ENCODE measurements at places on chromosomes 7 and 10. TPM values are rescaled to one million over a fixed set of nuclear protein-coding genes. Genes with fewer than 3 reads are reported as not detected.

Gene GBX1
- total RNA-seq = not detected

Gene CD36
- 41.0 TPM for total RNA-seq

Gene TMEM140
- total RNA-seq = 29.7 TPM

Gene OPTN
- 156 TPM for total RNA-seq

Gene OPN1SW
- total RNA-seq = not detected

Gene FGFBP3
- total RNA-seq = 0.50 TPM

Gene LIPF
- not detected for total RNA-seq

Gene GATAD1
- 25.9 TPM for total RNA-seq

Gene AFAP1L2
- 0.77 TPM for total RNA-seq

Gene UTF1
- total RNA-seq = not detected

Gene TMEM236
- 0.17 TPM for total RNA-seq

Gene GJC3
- not detected for total RNA-seq

Gene LIPJ
- total RNA-seq = 0.26 TPM

Gene IFIT2
- total RNA-seq = 21.6 TPM

Gene HECTD2
- 7.2 TPM for total RNA-seq

Gene NKX1-2
- not detected for total RNA-seq

Gene ACSL5
- total RNA-seq = 1.7 TPM

Gene SFTPA1
- not detected for total RNA-seq

Gene BLNK
- total RNA-seq = 0.51 TPM

Gene PRPS1L1
- not detected for total RNA-seq

Gene GPC2
- 2.3 TPM for total RNA-seq

Gene PRF1
- not detected for total RNA-seq

Gene NUTM2E
- total RNA-seq = under 0.01 TPM

Gene MACC1
- 0.26 TPM for total RNA-seq

Gene AZGP1
- not detected for total RNA-seq

Gene TLX1
- total RNA-seq = not detected

Gene DEPP1
- total RNA-seq = 97.3 TPM

Gene SKAP2
- total RNA-seq = 16.7 TPM

Gene VPS37D
- total RNA-seq = 6.2 TPM

Gene RNLS
- total RNA-seq = 11.3 TPM

Gene OR2A12
- not detected for total RNA-seq

Gene C1GALT1
- 12.3 TPM for total RNA-seq

Gene NCAPG2
- total RNA-seq = 10.9 TPM

Gene LIPK
- not detected for total RNA-seq

Gene CTAGE6
- 0.17 TPM for total RNA-seq

Gene OGA
- 193 TPM for total RNA-seq

Gene MYO3A
- total RNA-seq = not detected

Gene PLEKHS1
- total RNA-seq = not detected

Gene FRMD4A
- 26.9 TPM for total RNA-seq

Gene CTTNBP2
- 4.4 TPM for total RNA-seq

Gene CYP3A4
- not detected for total RNA-seq

Gene SLC16A9
- 0.26 TPM for total RNA-seq

Gene TCF7L2
- 5.0 TPM for total RNA-seq

Data from fibroblast of lung (primary cell).